Stimulated activated CD8-positive, alpha-beta memory T cell treated with anti-CD3 and anti-CD28 coated beads, Interleukin-7, amount 100 ng/mL, for 1 hour (primary cell): ENCODE measurements at places on chromosomes 5 and 9.

DNA sequence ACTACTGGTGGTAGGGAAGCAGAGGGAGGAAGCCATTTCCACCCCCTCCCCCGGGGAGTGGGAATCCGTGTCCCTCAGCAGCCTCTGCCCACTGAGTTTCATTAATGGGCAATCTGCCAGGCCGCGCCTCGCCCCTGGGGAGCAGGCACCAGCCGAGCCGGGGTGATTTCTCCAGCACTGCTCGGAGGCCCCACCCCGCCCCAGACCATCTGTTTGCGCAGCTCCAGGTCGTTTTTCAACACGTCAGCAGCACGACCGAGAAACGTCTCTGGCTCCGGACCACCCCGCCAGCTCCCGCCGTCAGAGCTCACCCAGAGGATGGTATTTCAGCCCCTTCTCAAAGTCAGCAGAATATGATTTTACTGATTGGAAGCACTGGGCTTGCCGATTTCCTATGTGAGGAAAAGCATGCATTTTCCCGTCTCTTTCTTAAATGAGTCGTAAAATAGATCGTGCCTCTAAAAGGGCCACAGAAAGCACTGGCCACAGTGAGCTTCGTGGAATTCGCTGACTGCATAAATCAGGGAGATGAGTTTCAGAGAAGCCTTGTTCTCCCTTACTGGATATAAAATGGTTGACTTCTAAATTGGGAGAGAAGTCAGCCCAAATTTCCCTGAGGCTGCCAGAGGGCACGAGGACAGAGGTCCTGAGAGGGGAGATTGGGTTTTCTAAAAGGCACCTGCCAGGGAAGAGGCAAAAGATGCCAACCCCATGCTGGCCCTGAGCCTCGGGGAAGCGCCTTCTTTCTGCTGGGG is 47.0 kb downstream of the OLFM1 start:
- DNase-seq = no peak

DNA sequence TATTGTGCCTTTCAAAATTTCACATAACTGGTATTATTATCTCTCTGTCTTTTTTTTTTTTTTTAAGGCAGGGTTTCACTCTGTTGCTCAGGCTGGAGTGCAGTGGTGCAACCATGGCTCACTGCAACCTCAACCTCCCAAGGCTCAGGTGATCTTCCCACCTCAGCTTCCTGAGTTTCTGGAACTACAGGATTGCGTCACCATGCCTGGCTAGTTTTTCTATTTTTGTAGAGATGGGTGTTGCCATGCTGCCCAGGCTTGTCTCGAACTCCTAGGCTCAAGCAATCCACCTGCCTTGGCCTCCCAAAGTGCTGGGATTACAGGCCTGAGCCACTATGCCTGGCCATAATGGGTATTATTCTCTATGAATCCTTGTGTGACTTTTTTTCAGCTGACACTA is 402.3 kb upstream of the SMARCA2 start:
- no peak for DNase-seq

DNA sequence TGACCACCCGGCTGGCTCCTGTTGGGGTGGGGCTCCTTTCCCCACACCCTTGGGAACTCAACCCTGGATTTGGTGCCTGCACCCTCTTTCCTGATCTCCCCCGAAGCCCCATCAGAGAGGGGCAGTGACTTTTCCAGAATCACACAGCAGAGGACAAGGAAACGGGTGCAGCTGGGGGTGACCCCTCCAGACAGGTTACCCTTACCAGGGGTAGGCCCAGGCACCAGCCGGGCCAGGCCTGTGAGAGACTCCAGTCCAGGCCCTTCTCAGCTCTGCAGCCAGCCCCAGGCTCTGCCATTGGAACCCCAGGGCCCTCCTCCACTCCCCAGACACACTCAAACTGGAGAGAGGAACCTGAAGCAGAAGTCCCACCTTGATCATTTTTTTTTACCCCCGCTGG is 19.0 kb upstream of the PHYHD1 start:
- DNase-seq = no peak

GRCh38 chr9:104993291-104993963 is 65.5 kb upstream of the ABCA1 start:
- no peak for DNase-seq

GRCh38 chr5:65150599-65151304 is 331.0 kb downstream of the ADAMTS6 start:
- DNase-seq = no peak

DNA sequence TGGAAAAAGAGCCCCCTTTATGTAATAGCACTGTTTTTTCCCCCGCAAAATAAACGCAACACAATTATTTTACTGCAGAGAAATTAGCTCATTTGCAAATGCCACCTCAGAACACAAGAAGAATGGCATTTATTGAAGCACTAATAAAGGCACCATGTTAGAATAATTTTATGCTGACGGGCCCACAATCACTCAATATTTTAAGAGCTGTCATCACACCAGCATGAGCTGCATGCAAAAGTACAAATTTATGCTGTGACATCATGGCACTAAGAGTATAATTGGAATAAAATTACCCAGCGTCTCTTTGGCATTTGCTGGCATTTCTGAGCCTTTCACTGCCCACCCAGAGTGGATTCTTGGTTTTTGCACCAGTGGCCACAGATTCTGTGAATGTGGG is 364.6 kb downstream of the TLE4 start:
- no peak for DNase-seq

DNA sequence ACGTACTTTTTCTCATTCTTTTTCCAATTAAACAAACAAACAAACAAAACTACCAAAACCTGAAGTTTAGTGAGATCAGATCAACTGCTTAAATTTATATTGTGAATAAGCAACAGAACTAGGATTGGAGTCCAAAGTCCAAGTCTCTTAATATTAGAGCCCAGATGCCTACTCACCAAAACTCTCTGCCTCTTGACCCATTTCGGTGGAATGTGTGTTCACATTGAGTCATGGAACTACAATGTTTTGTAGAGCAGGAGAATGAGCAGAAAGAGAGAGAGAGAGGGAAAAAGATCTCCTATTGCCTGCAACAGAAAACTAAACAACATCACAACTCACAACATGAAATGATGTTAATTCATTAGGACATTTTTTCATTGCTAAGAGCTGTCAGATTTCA is 751.1 kb downstream of the TLR4 start:
- DNase-seq = no peak

DNA sequence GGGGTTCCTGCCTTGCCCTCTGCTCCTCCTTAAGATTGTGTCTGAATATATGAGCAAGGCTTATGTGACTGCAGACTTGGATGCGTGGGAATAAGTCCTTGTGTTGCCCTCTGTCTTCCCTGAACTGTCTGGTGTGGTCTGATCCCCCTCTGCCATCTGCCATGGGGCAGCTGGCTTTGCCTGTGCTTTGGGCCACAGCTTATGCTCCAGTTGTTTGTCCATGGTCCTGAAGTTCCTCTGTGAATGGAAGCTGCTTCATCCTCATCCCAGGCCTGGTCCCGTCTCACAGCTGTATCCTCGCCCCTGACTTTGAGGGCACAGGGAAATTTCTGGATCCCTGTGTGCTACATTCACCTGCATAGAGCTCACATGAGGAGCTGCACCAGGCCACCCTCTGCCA is 14.7 kb downstream of the IL31RA start:
- DNase-seq = no peak

GRCh38 chr5:91380491-91381238 is 2.5 kb downstream of the ARRDC3 start:
- peak; percentile 95 for DNase-seq

- DNase-seq = no peak
These were observed 165.1 kb downstream of the TLR4 start for GRCh38 chr9:117869287-117869686.

DNA sequence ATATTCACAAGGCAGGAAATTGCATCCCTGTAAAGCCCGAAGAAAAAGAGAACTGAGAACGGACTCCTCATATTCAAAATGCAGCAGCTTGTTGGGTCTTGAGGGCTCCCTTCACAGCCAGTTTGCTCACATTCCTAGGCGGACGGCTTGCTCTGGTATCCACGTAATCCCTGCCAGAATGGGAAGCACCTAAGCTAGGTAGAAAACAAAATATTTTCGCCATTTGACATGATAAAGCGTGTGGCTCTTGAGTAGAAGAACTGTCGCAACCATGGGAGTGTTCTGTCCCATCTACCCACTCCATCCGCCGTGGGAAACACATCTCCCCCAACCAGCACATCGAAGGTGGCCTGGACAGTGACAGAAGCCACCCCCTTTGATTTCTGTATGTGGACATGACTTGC is 183.1 kb downstream of the GAS1 start:
- no peak for DNase-seq

- no peak for DNase-seq
These were observed 44.4 kb downstream of the GALNT12 start for GRCh38 chr9:98851730-98852459.

DNA sequence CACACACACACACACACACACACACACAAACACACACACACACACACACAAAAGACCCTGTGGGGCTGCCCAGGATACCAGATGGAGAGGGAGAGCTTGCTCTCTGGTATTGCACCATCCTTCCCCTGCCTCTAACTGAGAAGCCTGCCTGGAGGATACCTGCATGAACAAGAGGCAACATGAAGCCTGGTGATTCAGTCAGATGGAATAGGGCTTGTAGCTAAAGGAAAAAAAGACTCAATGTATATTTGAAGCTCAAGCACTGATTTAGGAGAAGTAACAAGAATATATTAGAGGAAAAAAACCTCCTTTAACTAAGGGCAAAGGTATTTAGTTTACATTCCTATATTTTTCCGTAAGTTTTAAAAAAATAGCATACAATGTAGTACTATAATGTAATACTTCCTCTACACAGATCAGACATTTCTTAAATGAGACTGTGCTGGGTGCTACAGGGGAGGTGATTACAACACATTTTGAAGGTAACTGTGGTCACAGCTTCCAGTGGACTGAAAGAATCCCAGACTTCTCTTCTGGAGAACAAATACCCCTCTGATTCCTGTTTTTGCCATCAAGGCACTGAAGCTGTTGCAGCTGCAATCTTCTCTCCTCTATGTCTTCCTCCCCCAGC is 169.3 kb downstream of the DCP2 start:
- DNase-seq = no peak

DNA sequence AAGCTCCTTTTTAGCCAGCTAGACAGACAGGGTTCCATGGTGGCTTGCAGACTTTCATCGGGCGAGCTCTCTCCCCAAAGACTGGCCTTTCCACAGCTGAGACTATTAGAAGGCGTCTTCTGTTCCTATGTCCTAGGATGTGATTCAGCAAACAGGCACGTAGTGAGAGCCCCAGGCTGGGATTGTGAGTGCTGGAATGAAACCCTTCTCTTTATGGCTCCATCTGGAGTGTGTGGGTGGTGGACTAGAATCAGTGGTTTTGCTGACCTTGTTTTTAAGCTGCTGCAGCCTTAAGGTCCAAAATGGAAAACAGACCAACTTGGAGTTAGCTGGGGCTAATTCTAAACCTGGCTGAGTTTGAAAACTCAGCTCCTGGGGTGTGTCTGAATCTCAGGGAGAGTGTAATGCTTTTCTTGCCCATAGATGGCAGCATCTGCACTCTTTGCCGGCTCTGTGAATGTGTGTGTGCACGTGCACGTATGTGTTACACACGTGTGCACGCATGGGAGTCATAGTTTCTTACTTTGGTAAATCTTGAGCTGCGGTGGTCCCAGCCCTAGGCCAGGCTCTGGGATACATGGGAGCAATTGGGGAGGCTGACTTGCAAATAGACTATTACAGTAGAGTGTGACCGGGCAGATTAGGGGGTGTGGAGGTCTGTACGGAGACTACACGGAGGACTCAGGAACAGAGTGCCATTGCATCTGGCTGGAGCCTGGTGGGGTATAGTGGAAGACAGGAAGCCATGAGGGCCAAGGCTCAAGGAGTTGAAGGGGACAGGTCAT is 10.7 kb downstream of the GSN start:
- DNase-seq = no peak

DNA sequence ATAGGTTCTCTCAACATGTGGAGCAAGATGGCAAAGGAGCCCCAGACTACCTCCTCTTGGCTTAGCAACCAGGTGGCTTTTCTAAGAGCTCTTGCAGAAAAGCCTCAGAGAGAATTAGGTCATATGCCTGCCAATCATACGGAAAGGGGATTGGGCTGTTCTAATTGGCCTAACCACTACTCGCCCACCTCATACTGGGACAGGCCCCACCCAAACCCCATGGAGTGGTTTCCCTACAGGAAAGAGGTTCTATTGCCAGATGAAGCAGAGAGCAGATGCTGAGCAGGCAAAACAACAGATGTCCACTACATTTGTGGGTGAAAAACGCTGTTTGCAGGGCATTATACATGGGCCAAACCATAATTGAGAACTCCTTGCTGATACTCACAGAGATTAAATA is 29.0 kb downstream of the ABLIM3 start:
- no peak for DNase-seq

DNA sequence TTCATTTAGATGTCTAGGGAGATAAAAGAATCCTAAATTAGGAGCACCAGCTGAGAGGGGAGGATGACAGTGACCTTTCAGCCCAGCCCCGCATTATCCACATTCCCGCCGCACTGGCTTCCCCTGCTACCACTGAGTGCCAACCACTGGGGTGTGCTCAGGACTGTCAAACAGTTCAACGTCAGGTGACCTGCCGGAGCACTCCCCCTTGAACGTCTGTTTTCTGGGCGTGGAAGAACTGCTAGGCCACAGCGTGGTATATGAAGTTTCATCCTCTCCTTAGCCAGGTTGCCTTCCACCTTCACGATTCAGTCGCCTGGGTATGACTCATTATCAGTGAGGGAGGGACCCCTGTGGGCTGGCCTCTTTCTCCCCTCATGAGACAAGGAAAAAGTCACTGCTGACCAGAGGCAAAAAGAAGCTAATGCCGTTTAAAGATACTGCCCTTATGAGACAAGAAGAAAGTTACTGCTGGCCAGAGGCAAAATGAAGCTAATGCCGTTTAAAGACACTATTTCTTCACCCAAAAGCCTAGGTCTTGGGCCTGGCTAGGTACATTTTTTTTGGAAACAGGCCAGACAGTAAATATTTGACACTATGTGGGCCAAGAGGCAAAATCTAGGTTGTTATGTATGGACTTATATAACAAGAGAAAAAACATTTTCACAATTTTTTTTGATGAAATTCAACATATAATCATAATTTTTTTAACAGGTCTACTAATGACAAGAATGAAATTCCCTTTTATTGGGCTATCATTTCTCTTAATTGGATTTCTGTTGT is 4.6 kb downstream of the NMRK1 start:
- no peak for DNase-seq

DNA sequence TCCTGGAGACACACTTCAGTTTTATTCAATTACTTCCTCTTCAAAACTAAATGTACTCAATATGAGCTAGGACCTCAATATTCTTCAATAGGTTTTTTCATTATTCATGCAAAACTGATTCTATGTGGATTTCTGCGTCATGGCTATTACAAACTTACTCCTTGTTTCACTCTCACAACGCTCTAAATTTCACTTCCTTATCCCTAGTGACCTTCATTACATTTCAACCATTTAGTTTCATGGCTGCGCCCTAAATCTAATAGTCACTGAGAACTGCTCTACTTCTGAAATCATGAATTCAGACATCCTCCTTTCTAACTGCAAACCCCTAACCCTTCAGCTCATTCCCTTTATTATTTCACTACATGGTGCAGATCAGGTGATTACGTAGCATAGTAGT is 93.9 kb downstream of the SLC25A46 start:
- no peak for DNase-seq

GRCh38 chr9:69582544-69583297 is 89.5 kb downstream of the APBA1 start:
- no peak for DNase-seq
